Activated T-helper 1 cell treated with Interleukin-2 at 50 U/mL for 16 hours (primary cell): ENCODE measurements at places on chromosomes 1 and 21.

GRCh38 chr1:231778009-231778719 lies 151.6 kb downstream of the DISC1 start:
- no peak for DNase-seq

DNA sequence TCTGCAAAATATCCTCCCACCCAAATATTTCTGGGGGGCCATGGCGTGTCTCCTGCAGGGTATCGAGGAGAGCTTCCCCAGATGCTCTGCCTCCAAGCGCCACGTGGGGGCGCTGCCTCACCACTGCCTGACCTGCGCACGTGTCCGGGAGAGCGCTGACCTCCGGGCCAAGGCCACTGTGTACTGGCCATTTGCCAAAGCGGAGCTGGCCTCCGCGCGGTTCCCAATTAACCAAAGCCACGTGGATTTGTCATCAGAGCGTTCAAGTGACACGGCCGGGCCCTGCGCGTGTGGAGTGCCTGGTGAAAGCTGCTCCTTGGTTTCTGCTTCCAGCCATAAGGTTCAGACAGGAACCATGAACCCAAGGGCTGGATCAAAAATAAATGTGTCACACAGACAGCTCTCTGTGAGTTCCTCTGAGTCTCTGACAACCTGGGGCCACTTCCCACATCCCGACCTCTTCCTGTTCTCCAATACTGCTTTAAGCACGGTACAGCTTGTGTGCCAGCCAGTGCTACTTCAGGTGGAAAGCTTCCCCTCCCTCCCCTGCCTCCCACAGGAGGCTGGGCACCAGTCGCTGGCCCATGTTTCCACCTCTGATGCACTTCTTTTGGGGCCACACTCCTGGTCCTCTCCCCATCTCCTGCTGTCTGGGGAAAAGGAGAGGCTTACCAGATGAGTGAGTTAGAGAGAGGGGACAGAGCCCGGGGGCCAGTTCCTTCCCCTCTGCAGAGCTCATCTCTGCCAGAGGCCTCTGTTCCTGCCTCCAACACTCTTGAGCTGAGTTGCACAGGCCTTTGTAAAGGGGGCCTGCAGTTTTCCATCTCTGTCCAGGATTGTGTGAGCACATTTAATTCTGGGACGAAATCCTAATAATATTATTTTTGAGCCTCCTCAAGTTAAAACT lies 26.1 kb downstream of the ZP4 start:
- DNase-seq, result no peak

DNA sequence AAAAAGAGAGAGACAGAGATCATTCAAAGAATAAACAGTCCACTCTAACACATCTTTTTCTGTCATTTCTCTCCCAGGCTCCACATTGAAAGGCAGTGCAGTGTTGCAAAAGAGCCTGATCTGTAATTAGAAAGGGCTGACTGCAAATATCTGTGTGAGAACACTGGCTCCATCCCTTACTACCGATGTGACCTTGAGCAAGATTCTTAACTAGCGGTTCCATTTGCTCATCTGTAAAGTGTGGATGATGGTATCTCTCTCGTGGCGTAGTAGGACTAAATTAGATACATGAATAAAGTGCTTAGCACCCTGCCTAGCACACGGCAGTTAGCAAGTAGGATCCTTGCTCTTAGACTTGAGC lies 26.9 kb upstream of the SLC44A3 start:
- DNase-seq, result no peak

DNA sequence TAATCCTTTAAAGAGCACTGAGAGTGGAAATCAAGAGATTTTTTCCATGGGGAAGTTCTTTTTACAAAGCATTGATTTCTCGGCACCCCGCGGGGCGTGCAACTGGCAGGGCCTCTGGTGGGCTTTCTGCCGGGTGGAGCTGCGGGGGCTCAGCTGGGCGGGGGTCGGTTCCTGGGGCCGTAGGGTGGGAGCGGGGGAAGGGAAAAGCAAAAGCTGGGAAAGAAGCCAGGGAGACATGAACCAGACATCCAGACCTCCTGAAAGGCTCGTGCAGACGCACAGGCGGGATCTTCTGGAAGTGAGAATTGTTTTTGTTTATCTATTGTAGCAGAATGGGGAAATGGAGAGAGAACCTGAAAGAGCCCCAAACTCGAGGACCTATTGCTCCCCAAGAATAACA lies 235.2 kb downstream of the FAM72C start:
- DNase-seq, result no peak

DNA sequence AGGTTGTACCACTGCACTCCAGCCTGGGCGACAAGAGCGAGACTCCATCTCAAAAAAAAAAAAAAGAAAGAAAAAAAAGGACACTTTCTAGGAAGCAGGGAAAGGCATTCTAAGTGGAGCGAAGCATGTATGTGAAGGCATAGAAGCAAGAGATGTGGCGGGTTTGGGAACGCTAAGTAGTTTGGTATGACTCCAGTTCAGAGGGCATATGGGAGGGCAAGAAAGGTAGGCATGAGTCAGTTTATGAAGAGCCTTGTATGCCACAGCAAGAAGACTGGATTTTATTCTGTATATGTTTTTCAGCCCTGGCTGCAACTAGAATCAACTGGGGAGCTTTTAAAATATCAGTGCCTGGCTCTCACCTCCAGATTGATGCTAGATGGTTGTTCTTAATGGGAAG lies 4.4 kb upstream of the ELOVL1 start:
- no peak for DNase-seq

GRCh38 chr1:35361638-35362037 lies 93.1 kb downstream of the ZMYM4 start:
- no peak for DNase-seq

DNA sequence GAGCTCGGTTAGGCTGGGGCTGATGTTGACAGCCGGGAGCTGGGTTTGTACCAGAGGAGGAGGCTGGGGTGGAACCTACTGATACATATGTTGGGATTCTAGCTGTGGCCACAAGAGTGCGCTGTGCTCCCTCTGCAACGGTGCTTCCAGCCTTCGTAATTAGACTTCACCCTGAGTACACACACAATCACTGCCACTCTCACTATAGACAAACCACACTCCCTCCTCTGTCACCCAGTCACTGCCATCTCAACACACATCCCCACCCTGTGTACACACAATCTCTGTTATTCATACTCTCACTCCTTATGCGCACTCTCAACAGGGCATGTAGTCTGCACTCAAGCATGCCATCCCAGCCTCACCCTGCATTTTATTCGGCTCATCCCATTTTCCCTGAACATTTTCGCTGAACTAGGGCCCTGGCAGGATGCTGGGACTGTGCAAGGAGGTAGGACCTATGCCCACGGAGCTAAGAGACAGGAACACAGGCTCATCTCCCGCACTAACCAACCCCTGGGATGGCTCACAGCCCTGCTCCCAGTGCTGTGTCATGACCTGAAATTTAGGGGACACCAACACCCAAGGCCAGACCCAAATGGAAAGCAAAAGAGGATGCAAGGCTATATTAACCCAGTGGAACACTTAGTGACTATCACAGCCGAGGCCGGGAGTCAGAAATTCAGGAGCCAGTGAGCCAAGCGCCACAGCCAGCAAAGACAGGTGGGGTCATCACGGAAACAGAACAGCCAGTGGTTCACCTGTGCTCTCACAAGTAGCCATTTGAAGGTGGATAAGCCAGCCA lies 5.7 kb downstream of the GJB3 start:
- peak; percentile 21 for DNase-seq

- no peak for DNase-seq
Measured at GRCh38 chr1:87170931-87171598, 157.6 kb upstream of the LMO4 start.

- DNase-seq, result no peak
Measured at GRCh38 chr21:34815831-34816705, 147.3 kb downstream of the CLIC6 start.

- no peak for DNase-seq
Measured at GRCh38 chr1:66980745-66981367, 56.1 kb downstream of the MIER1 start.

DNA sequence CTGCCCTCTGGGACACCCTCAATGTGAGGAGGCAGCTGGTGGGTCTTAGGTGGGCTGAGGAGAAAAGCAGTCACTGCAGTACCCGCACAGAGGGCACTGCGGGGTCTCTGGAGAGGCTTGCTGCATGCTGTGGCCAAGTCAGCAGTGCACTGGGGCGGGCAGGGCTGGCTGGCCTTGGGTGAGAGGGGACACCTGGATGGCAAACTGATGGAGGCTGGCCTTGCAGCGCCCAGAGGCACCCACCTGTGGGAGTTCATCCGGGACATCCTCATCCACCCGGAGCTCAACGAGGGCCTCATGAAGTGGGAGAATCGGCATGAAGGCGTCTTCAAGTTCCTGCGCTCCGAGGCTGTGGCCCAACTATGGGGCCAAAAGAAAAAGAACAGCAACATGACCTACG lies 3.2 kb downstream of the ELF3 start:
- no peak for DNase-seq

DNA sequence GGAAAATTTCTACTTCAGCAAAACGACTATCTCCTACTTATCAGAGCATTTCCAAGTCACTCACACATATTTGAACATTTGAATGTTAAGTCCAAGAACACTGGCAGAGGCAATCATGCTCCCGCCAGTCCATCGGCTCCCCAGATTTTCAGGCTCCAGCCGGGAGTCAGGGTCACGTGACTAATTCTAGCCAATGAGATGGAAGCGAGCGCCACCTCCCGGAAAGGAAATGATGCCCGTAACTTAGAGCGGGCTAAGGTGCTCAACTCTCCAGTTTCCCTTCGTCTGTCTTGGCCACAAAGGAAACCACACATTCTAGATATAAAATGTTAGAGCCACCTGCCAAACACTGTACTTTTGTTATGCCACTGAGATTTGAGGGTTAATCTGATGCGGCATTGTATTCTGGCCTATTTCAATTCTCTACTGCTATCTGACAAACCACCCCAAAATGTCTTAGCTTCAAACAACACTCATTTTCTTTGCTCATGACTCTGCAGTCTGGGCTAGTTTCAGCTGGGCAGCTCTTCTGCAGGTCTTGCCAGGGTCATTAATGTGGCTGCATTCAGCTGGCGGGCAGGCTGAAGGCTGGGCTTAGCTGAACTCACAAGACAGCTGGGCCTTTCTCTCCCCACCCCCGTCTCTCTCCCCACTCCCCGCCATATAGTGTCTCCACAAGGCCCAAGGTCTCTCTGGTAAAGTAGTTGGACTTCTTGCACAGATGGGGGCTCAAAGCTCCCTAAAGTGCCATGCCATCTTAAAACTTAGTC lies 16.5 kb upstream of the LHX4 start:
- no peak for DNase-seq

GRCh38 chr1:243587823-243588560 lies 262.1 kb downstream of the AKT3 start:
- no peak for DNase-seq

DNA sequence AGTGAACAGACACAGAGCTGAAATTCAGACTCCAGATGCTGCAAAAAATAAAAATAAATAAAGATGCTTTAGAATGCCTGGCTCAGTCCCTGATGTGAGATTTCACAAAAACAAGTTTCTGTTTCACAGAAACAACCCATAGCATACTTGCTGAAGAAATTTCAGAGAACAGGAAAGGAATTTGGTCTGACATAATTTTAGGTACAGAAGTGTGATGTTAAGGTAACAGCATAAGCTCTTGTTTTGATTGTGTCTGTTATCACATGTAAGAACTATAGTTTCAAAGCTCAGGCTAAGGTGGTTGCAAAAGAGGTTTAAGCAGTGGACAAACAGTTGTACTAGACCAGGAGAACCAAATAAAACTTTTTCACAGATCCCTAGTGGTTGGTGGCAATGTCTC lies 152.1 kb downstream of the PTGER3 start:
- no peak for DNase-seq

DNA sequence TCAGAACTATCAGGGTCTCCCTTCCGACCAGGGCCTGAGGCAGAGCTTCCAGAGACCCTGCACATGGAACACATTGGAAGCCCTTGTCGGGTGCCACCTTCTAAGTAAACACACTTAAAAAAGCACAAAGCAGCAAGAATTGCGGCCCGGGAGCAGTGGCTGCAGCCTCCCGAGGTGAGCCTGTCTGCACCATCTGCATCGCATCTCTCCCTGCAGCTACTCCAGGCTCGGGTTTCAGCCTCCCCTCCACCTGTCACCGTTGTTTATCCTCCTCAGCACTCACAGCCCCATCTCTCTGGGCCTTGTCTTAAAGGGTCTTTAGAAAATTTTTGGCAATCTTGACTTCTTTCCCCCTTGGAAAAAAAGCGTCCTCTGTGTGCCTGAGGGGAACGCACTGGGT lies 95.1 kb upstream of the ARHGEF16 start:
- DNase-seq, result no peak

DNA sequence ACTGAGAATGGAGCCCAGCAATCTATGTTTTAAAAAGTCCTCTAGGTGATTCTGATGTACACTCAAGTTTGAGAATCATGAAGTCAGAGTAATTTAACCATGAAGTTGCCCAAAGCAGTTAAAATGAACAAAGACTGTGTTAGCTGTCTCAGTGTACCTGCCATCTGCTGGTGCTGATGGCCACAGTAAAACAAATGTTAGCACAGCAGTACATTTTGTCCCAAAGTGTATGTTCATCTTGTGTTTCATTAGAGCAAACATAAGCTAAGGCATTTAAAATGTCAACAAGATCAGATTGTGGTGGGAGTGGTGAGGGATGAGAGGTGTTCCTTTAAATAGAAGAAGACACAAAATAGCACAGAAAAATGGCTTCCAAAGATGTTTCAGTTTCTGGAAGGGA lies 31.1 kb downstream of the FYB2 start:
- DNase-seq, result no peak

- no peak for DNase-seq
Measured at GRCh38 chr1:36497207-36497606, 14.5 kb upstream of the CSF3R start.

DNA sequence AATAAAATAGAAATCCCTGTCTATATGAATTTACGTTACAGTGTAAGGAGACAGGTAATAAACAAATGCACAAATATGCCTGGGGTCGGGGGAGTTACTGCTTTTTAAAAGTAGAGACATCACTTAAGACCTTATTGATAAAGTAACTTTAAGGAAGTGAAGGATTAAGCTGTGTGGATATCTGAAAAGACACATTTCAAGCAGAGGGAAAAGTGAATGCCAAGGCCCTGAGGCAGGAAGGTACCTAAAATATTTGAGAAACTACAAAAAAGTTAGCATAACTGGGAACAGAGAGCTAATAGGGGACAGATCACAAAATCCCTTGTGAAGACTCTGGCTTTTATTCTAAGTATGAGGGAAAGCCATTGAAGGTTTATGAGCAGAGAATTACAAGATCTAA lies 41.5 kb downstream of the TUT4 start:
- DNase-seq, result no peak

DNA sequence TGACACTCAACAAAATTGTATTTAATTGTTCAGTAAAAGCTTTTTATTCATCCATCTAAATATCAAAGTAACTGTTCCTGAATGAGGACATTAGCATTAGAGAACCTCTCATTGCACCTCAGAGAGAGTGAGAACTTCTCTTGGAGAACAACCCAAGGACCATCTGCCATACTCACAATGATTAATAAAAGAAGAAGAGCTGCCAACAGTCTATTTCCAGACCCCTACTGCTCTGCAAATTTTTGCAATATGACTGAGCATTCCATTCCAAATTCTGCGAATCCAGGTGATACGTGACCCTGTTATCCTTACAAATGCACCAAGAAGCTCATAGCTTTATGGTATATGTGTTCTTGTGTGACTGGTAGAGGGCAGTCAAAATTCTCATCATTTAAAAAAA lies 422.5 kb downstream of the NEGR1 start:
- DNase-seq, result no peak

- DNase-seq, result no peak
Measured at GRCh38 chr1:29148656-29149491, 25.2 kb upstream of the TMEM200B start.
